Substantia nigra (tissue), 51 donors: ENCODE measurements at places on chromosomes 6 and 20.

- no peak for DNase-seq
Observed at GRCh38 chr20:44582311-44583025, at the start of gene PKIG. TSS of gene PKIG (plus strand) at chr20:44582579. CDS start at chr20:44614557, 31,978 bp downstream.

- DNase-seq: no peak
Observed at GRCh38 chr20:43987531-43987930, 72.9 kb downstream of the TOX2 start.

DNA sequence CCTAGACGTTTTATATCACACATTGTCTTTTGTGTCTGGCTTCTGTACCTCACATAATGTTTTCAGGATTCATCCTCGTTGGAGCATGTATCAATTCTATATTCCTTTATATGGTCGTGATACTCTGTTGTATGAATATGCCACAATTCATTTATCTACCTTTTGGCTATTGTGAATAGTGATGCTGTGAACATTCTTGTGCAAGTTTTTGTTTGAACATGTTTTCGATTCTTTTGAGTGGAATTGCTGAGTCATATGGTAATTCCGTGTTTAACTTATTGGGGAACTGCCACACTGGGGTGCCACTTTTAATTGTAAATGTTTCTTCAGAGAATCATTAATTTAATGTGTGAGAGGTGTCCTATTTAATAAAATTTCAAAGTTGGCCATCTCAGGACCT is 101.2 kb downstream of the SLC35B3 start:
- no peak for DNase-seq

GRCh38 chr6:132887204-132887603 is 72.8 kb downstream of the RPS12 start:
- DNase-seq: no peak

GRCh38 chr6:6701864-6702263 is 113.3 kb downstream of the LY86 start:
- DNase-seq: no peak

DNA sequence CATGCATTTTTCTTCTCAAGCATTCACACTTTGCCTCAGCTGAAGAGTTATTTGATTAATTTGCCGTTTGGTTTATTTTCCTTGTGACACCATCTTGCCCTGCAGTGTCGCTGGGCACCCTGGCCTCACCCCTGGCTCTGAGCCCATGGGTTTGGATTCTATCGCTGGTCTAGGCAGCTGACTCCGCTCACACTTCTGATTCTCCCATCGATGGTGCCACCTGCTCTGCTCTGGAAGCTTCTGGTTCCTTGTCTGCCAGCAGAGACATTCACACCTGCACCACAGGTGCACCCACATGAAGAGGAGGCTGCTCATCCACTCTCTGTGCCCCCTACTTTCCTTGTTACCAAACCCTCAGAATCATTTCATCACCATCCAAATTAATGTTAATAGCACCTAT is 291.6 kb upstream of the CDH4 start:
- DNase-seq: no peak

GRCh38 chr20:11797156-11797555 is 120.5 kb upstream of the BTBD3 start:
- DNase-seq: no peak
